ENCODE measurements at places on chromosomes 7 and 10.

- DNase-seq: no peak
Measured at GRCh38 chr10:26579256-26580063, 118.0 kb upstream of the PDSS1 start.

GRCh38 chr7:32577421-32577820, 82.1 kb downstream of the AVL9 start:
- DNase-seq: no peak

DNA sequence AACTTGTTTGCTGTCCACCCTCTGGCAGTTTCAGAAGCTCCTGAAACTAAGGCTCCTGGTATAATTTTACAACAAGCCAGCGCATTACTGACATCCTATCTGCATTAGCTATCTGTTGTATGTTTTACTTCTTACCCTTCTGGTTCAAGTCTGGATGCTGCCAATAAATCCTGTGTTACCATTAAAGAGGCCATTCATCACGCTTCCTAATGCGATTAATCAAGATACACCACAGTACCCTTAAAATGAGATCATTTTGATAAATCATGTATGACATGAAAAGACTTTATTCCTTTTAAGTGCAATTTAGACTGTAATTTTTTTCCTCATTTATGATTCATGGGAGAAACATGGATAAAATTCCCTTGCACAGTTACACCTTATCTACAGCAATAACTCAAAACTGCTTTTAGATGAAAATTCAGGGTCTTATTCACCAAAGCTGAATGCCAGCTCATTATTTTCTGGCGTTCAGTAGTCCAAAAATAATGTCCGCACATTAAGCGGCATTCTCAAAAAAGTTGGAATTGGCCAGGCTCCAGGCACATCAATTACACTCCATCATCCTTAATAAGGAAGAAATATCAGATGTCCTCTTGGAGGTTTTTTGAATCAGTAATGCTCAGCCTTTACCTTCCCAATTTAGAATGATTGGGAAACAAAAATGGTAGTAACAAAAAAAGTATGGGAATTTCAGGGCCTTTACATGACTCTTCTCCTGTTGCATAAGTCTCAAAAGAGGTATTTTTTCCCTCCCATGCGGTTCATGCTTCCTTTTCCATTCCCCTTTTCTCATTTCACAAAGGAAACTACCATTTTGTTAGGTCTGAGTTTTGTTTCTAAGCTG, 878.5 kb downstream of the LRMDA start:
- DNase-seq: no peak

DNA sequence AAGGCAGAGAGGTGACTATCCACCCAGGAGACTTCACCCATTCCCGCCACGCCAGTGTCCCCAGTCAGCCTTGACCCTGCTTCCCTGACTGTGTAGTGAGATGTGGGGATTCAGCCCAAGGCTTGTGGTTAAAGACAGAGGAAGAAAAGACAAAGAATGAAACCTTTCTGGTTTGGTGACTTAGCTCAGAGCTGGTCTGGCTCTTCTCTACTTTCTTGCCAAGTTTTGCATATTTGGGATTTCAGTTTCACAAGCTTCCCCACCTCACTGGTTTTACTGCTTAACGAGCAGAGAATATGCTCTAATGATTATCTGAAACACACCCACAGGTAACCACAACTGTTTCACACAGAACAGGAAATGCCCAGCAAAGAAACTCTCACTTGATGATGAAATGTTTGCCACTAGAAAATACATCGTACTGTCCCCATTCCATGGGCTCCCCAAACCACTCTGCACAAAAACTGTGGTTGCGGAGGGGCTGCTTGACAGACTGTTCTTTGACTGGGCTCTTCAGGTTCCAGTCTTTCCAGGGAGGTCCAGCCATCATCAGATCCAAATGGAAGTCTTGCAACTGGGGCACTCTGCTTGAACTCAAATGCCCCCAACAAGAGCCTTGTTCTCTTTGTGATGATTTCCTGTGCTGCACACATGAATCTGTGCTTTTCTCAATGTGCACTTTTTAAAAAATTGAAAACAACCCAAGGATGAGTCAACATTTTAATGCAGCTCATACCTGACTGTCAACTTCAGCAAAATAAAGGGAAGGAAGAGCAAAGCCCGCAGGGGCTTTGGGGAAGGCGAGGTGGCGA, 95.5 kb downstream of the CTBP2 start:
- DNase-seq: peak; percentile 21

DNA sequence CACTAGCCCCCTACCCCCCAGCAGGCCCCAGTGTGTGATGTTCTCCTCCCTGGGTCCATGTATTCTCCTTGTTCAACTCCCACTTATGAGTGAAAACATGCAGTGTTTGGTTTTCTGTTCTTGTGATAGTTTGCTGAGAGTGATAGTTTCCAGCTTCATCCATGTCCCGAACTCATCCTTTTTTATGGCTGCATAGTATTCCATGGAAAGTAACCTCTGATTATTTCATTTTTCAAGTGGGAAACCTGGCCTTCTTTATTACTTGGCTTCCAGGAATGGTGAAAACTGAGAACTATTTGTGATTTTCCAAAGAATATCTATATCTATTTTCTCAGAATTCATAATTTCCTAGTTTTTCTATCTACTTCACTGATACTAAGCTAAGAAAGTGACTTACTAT, 235.0 kb downstream of the MTERF1 start:
- DNase-seq: no peak

- DNase-seq: no peak
Measured at GRCh38 chr10:63544418-63544817, 23.2 kb downstream of the REEP3 start.

DNA sequence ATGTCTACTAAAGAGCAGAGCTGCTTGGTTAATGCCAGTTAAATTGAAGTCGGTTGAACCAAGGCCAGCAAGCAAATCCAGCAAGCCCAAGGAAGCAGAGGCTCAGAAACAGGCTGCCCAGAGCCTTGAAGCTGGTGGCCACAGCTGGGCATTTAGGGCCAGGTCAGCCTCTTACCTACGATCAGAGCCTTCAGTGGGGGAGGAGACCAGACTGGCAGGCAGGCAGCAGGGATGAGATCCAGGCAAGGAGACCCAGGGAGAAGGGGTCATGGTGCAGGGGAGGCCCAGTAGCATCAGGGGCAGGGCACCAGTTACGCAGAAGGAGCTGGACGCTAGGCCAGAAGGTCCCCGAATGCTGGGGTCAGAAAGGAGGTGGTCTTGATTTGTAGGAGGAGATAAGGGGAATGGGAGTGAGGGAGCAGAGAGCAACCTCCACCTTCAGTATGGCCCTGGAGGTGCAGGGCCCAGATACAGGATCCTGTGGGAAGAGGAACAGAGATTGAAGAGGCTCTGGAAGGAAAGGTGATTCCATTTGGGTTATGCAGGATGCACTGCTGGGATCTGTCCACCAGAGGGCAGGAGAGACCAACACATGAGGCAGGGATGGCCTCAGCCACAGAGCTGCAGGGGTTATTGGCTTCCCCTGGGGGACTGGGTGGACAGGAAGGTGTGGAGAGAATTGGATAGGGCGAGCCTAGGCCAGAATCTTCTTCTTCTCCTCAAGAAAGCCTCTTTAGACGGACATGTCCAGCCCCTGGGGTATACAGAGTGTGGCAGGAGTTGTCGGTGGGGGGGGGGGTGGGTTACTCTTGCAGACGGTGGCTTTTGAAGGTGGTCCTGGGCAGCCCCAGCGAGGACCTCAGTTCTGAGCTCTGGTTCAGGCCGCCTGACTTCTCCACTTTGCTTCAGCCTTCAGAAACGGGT, 132.6 kb upstream of the PODXL start:
- DNase-seq: peak; percentile 2

GRCh38 chr7:78218876-78219275, 420.3 kb downstream of the PHTF2 start:
- no peak for DNase-seq

Data from HL-60 (cell line).